ENCODE measurements at places on chromosomes 5 and 9.

DNA sequence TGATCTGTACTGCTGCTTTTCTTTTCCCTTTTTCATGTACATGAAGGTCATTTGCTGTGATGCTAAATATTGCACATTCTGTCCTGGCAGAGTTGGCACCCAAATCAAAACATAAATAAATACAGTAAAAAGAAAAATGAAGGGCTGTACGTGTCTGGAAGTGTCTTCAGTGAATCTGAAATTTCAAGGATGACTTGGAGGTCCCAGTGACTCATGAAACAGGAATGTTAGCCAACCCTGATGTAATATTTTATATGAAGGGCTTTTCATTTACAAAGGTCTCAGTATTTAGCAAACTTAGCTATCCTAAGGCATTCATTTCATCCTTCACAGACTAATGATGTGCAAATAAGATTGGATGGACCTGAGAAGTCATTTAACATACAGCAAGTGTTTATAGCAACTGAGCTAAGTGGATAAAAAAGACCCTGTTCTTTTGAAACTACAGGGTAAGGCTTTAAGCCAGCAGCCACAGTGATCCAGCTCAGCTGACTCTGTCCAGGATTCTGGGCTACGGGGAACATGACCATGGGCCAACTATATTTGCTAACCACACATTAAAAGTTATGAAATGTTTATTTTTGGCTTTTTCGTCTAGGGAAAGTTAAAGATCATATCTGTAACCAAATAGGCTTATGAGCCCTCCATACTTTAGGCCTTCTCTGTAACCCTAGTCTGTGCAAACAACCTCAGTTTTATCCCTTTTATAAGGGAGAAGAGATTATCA is 104.0 kb upstream of the DMRTA1 start:
- DNase-seq, result no peak

- no peak for DNase-seq
Observed at GRCh38 chr9:131312822-131313770, 23.6 kb downstream of the PLPP7 start.

GRCh38 chr5:77491783-77492652 is at the start of gene WDR41:
Gene WDR41, minus strand, starts transcription at chr5:77492316. Its CDS starts 96 bp downstream, at chr5:77492220.
- peak; percentile 74 for DNase-seq

- peak; percentile 7 for DNase-seq
Observed at GRCh38 chr5:176319827-176320554, 41.6 kb downstream of the KIAA1191 start.

DNA sequence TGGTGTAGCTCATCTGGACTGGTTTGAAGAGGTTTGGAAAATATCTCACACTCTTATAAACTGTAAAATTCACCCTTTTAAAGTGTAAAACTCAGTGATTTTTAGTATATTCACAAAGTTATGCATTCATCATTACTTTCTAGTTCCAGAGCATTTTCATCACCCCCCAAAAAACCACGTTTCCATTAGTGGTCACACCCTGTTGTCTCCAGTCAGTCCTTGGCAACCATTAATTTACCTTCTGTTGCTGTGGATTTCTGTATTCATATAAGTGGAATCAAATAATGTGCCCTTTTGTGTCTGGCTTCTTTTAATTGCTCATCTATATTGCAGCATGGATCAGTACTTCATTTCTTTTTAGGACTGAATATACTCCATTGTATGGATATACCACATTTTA is 18.4 kb downstream of the NIPBL start:
- no peak for DNase-seq

GRCh38 chr5:116249648-116250047 is 164.8 kb downstream of the COMMD10 start:
- no peak for DNase-seq

- no peak for DNase-seq
Observed at GRCh38 chr5:111517853-111518501, 5.6 kb upstream of the STARD4 start.

- peak; percentile 42 for DNase-seq
Observed at GRCh38 chr5:172958331-172959046, 735 bp upstream of the RPL26L1 start.

GRCh38 chr5:179250561-179251225 is 94.6 kb downstream of the ADAMTS2 start:
- no peak for DNase-seq

- DNase-seq, result no peak
Observed at GRCh38 chr5:106521701-106522100, 1149.0 kb downstream of the EFNA5 start.

DNA sequence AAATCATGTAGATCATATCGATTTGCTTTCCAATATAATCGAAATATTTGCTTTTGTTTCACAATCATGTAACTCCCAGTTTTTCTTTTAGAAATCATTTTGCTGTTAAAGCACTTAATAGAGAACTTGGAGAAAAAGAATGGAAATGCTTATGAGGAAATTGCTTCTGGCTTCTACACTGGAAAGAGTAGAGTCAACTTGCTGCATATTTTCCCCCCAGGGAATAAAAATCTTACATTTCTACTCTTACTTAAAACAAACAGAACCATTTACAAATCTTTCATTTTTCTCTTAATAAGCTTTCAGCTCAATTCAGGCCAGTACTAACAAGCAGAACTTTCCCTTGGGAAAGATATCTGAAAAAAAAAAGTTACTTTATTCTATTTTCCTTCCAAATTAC is 312.0 kb downstream of the CHSY3 start:
- DNase-seq, result no peak

GRCh38 chr5:102866237-102866600 is 111.1 kb downstream of the PAM start:
- DNase-seq, result no peak

DNA sequence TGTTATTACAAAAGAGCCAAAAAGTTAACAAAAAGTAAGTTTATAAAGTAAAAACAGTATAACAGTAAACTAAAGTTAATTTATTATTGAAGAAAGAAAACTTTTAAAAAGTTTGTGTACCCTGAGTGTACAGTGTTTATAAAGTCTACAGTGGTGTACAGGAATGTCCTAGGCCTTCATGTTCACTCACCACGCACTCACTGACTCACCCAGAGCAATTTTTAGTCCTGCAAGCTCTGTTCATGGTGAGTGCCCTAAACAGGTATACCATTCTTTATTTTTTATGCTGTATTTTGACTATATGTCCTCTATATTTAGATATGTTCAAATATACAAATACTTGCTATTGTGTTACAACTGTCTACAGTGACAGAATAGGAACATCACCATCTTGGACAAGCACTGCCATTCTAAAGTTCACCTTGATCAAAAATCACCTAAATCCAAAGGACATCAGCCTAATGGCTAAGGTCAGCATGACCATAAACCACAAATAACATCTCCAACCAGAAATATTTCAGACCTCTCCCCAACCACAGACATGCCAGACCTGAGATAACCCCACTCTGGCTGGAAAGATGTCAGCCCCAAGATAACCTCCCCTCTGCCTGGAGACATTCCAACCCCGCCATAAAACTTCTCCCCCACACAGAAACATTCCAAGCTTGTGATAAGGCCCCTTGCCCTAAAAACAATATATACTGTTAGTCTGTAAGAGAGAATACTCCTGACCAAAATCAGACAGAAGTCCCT is 56.1 kb downstream of the AGXT2 start:
- no peak for DNase-seq

GRCh38 chr5:122142480-122143164 is 13.3 kb downstream of the ZNF474 start:
- no peak for DNase-seq

DNA sequence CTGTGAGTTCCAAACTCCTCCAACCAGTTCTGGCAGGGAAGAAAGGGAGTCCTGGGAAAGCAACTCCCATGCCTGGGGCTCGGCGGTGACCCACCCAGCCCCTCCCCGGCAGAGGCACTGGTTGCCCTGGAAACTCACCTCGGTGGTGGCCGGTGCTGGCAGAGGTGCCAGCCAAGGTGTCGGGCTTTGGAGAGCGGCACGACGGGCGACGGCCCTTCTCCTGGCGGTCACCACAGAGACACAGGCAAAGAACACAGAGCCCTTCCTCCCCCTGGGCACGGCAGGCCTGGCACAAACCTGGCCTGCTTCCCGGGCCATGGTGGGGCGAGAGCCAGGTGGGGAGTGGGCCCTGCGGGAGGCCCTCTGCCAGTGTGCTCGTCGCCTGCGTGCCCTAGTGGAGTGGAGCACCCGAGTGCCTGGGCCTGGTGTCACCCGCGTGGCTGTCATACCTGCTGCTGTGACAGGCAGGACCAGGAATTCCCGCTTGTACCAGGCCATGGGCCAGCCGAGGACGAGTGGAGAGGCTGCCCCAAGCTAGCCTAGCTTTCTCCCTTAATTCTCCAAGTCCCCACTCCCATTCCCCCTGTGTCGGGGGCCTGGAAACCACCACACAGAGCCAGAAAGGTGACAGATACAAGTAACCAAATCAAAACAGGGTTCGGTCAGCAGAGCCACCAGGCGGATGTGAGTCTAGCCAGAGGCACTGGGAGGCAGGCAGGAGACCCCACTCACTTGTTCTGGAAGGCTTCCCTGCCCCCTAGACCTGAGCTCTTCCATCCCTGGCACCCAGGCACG is 8.2 kb upstream of the RALGDS start:
- DNase-seq, result no peak

DNA sequence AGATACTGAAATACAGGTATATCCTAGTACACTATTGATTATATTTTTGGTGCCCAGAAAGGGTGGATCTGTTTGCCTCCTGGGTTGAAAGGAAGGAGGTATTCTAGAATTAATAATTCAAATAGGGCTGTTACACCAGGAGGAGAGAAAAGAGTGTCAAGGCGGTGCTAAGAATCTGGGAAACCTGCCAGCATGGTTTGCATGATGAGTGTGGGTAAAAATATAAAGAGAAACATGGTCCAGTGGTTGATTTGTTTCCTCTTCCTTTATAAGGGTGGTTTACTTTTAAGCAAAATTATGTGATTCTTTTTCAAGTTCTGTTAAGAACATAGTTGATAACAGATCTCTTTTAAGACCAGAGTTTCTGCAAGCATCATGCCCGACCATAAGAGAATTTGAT is 69.4 kb upstream of the NFIB start:
- DNase-seq, result no peak

DNA sequence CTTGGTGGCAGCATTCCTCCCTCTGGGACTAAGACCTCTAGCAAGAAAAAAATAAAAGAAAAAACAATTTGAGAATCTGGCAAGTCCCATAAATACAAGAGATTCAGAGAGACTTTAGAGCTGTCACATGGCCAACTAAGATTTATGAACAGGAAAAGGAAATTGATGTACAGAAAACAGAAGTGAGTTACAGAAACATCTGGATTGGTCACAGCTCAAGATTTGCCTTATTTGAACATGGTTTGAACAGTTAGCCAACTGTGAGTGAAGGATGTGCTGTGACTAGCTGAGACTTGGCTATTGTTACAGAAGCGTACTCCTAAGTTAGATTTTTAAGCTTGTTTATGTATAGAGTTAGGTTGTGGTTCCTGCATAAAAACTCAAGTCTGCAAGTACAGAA is 340.2 kb downstream of the SLCO4C1 start:
- no peak for DNase-seq

DNA sequence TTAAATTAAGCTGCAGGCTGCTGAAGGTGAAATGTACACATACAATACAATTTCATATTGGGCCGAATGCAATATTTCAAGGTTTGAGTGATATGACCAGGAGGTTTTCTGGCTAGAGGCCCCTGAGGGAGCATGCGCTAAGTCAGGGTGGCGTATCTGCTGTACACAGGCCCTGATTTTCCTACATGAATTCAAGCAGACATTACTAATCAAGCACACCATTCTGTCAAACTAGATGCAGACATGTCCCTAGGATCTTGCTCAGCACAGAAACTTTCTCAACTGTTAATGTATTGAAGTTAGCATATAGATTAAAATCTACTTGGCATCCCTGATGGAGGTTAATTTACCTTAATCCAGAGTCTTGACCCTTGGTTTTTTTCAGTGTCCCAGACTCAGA is 10.7 kb upstream of the LECT2 start:
- DNase-seq, result no peak

DNA sequence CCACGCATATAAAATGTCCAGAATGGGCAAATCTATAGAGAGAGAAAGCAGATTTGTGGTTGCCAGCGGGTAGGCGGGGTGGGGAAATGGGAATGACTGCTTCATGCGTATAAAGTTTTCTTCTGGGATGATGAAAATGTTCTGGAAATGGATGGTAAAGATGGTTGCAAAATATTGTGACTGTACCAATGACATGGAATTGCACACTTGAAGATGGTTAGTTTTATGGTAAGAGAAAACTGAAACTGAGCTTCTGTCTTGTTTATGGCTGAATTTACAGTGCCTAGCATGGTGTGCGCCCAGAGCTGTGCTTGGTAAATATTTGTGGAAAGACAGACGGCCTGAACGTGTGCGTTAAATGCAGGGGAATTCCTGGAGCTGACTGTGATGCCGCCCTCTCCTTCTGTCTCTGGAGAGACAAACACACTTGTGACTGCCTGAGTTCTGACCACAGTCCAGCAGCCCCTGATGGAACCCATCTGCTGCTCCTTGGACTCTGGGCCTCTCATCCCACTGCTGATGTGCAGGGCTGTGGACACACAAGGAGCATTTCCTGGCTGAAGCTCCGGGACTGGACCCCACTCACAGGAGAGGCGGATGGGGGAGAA is 8.6 kb upstream of the PTGES start:
- no peak for DNase-seq

- DNase-seq, result no peak
Observed at GRCh38 chr9:106467113-106467864, 395.7 kb upstream of the ZNF462 start.

DNA sequence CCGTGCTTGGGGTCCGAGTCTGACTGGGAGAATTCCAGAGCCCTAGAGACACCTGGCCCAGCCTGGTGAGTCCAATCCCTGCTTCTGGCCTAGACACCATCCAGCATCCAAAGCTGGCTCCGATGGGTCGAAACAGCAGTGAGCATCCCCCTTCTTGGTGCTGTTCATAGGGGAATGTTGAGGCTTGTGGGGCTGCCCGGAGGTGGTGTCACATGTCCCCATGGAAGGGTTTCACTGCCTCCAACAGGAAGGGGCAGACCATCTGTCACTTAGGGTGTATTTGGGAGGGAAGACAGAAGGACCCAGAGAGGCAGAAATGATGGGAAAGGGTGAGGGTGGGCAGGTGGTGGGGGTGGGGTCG is 13.9 kb downstream of the C9orf50 start:
- DNase-seq, result no peak

GRCh38 chr9:129165198-129165597 is 12.9 kb downstream of the IER5L start:
- DNase-seq, result no peak

GRCh38 chr9:134408389-134408788 is 82.1 kb downstream of the RXRA start:
- DNase-seq, result no peak

- no peak for DNase-seq
Observed at GRCh38 chr5:156359476-156359875, 32.5 kb downstream of the SGCD start.
